Activated CD4-positive, alpha-beta T cell treated with anti-CD3 and anti-CD28 coated beads, Interleukin-2, Interleukin-4, amounts not matched to agents 100 ng/mL and 50 ng/mL, durations not matched to agents 16 hours and 8 hours (primary cell): ENCODE measurements at places on chromosomes 1 and 21.

- DNase-seq: no peak
These were observed 34.7 kb downstream of the ACOT11 start for GRCh38 chr1:54582566-54583306.

GRCh38 chr1:213332491-213332890 is 281.4 kb downstream of the RPS6KC1 start:
- DNase-seq: no peak

DNA sequence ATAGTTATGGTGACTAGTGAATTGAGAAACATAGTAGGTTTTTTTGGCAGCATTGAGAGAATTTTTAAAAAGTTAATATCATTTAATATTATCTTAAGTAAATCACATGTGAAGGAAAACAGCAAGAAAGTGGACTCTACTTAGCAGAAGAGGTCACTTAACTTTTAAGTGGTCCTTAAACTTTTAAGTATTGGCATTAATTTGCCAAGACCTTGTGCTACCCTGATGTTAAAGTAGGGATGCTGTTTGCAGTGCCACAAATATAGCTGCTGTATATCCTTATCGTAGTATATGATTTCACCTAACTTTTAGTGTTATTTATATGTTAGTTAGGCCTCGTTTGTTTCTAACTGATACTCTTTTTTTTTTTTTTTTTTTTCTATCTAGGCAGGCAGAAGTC is 40.2 kb downstream of the SMG7 start:
- DNase-seq: no peak

GRCh38 chr1:55882931-55883330 is 667.8 kb upstream of the USP24 start:
- no peak for DNase-seq

GRCh38 chr1:8723010-8723409 is 94.4 kb downstream of the RERE start:
- DNase-seq: no peak

- no peak for DNase-seq
These were observed 60.8 kb downstream of the PGM1 start for GRCh38 chr1:63653976-63654375.

DNA sequence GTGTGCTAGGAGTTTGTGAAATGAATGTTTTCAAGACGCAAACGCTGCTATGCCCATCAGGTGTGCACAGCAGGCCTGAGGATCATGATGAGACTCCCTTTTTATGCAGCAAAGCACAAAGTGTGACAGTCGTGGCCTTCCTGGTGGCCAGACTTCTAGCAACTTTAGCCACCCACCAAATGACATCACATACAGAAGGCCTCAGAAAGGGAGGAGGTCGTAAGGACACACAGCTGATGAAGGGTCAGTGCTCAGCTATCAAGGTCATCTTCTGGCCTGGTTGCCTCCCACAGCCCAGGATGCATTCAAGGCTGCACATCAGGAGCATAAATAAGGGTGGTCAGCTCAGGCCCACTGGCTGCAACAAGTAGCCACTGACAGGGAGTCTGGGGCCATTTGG is 36.6 kb downstream of the BMP8A start:
- no peak for DNase-seq

GRCh38 chr1:43058545-43059360 is 100.1 kb upstream of the SLC2A1 start:
- DNase-seq: peak; percentile 10

DNA sequence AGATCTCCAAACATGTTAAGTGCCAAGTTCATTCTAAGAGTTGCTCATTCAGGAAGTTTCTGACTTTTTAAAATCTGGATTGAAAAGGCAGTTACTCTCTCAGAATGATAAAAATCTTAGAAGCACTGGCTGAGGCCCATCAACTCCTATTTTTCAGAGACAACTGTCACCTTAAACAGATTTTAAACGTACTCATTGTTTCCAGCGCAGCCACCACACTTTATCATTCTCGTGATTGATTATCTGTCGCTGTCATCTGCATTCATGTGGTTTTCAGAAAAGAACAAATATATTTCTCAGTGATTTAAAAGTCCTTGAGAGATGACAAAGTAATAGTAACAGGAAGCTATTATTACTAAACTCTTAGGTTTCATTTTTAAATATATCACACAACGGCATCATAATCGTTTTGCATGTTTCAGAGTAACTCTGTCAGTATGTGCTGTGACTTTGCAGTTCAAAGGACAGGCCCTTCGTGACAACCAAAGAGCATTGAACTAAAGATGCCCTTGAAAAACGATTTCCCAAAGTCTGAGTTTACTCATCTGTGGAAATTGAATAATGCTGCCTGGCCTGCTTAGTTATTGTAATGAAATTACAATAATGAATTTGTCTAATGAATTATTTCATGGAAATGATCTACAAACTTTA is 14.9 kb upstream of the KCNK1 start:
- peak; percentile 87 for DNase-seq

DNA sequence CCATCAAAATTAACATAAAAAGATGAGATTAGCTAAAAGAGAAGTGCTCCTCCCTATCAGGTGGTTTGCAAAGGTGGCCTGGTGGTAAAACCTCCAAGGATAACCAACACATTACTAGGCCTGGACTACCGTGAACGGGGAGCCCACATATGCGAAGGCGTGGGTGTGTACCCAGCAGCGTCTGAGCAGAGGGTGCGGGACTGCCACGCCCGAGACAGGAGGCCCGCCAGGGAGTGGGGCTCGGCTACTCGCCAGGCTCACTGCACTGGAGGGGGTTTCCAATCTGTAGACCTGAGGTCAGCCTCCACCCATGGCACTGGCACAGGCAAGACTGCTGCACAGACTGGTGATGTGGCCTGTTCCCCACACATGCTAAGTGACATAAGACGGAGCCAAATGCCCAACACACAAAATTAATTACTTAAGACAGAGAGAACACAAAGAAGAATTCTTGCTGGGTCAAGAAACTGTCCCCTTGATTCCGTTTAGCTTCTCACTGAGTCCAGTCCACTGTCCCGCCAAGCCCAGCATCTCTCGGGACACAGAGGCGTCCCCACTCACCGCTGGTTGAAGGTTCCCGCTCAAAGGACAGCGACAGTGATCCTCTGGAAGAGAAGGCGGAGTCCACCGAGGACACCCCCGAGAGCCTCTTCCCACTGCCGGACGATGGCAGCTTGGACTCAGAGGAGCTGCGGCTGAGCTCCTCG is 23.4 kb downstream of the RIPK4 start:
- no peak for DNase-seq

- DNase-seq: no peak
These were observed 28.8 kb downstream of the SLC5A9 start for GRCh38 chr1:48251323-48251722.

GRCh38 chr1:36715797-36716196 is 233.1 kb upstream of the CSF3R start:
- no peak for DNase-seq

DNA sequence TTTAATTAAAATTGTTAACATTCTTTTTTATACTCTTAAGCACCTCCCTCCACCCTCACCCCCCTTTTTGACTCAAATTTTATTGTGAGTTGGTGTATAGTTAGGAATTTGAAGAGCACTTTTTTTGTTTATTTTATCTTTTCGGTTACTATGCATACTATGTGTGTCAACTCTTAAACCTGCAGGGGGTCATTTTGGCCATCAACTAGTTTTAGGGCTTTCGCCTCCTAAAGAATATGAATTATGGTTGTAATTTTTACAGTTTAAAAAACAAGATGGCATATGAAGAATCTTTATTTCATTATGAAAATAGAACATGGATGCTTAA is 9.7 kb downstream of the BACH1 start:
- DNase-seq: no peak

DNA sequence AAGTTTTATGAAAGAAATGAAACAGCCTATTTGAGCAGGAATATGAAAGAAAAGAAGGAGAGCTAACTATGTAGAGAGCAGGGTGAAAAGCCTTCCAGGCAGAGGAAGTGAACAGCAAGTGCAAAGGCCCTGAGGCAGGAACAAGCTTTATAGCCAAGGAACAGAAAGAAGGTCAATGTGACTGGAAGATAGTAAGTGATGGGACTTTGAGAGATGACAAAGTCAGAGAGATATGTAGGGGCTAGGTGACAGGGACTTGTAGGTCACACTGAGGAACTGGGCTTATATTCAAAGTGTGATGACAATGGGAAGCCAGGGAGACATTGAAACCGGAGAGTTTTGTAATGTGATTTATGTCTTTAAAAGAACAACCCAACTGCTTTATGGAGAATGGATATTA is 18.9 kb downstream of the PRRX1 start:
- DNase-seq: no peak

- DNase-seq: no peak
These were observed 93.7 kb downstream of the TTC3 start for GRCh38 chr21:37166733-37167132.

GRCh38 chr1:187229496-187229895 is 400.7 kb downstream of the PLA2G4A start:
- no peak for DNase-seq

GRCh38 chr1:7780976-7781375 is 3.1 kb upstream of the PER3 start:
- no peak for DNase-seq

DNA sequence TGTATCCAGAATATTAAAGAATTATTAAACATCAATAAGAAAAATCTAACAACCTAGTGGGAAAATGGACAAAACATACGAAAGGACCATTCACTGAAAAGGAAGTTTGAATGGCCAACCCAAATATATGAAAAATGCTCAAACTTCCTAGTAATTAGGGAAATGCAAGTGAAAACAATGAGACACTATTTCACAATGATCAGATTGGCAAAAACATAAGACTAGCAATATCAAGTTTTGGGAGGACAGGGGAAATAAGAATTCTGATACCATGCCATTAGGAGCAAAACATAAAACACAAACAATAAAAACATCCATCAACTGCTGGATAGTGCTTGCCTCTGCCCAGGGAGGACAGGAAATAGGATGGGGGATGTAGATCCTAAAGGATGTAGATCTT is 14.3 kb downstream of the XCL2 start:
- no peak for DNase-seq

GRCh38 chr1:7379441-7379971 is 391.6 kb upstream of the VAMP3 start:
- DNase-seq: no peak

DNA sequence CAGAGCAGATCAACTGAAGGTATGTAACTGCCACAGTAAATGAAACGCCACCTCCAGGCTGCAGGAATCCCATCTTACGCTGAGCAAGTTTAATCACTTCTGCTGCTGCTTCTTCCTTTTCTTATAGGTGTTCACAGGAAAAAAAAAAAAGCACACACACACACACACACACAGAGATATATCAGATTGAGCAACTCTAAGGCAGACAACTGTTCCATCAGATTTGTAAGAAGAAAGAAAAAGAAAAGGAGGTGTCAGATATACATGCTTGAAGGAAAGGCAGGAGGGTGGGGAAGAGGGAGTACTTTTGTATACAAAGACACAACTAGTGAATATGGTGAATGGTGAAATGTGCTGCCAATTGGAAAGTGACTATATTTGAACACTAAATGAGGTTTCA is 28.6 kb downstream of the DSTYK start:
- no peak for DNase-seq

- DNase-seq: peak; percentile 34
These were observed 45.5 kb downstream of the TNFSF4 start for GRCh38 chr1:173161510-173162221.

DNA sequence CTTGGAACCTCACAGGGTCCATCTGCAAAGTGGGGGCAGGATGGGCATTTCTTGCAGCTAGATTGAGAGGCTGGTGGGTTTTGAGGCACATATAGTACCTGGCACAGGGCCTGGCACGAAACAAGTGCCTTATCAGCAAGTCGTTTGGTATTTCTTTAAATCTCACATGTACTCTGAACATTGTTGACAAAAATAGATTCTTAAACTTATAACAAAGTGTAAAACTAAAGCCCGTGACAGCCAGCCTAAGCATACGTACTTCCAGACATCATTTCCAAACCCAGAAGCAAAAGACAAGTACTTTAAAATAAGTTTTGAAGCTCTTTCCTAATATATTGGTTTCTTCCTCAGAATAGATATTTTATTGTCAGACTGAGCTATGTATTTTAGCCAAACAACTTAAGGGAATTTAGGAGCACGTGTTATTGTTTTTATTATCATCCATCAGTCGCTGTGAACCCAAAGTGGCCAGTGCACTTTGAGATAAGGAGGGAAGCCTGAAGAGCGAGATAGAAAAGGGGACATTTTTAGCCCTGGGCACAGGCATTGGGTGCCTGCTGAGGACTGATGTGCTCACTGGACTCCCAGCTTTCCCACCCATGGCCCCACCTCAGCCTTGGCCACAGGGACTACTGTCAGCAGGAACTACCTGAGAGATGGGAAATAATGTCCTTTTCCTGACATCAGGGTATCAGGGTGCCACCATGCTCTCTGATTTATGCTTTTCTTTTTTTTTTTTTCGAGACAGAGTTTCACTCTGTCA is 3.0 kb downstream of the FBLIM1 start:
- no peak for DNase-seq

GRCh38 chr1:235077571-235078479 is 50.8 kb downstream of the TOMM20 start:
- DNase-seq: peak; percentile 92

DNA sequence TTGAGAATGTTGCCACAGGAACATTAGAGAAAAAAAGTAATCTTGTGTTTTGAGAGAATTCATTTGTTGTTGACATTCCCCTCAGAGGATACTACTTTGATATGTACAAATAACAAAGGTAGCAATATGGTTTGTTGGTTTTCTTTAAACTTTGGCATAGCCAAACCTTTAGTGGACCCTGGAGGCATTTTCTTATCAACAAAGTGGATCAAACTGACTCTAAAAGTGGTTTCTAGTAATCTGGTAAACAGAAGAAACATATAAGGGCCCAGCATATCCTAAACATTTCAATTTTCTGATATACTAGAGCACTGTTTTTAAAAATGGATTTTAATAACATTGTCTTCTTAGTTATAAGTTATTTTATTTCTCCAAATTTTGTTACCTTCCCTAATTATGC is 29.8 kb downstream of the POU2F1 start:
- no peak for DNase-seq

DNA sequence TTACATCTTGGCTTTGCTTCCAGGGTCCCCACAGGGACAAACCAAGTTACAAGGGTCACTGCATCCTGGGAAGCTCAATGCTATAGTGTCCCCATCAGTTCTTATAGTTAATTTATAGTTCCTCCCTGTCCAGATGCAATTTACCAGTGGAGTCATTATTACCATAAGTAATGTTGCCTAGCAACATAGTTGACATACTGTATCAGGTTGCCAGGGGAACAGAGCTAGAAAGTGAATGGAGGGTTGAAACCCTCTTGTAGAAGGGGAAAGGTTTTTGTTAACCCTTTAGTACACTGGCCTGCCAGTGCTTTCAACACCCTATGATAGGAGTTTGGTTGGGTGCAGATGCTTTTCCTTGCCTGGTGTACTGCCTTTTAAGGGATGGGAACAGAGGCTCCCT is 34.3 kb upstream of the TTC4 start:
- no peak for DNase-seq

GRCh38 chr1:59377350-59377904 is 80.5 kb downstream of the FGGY start:
- DNase-seq: no peak
